ENCODE measurements at places on chromosomes 3 and 15.

- no peak for DNase-seq
These were observed 146.5 kb downstream of the LRRK1 start for GRCh38 chr15:101065570-101066221.

- no peak for DNase-seq
These were observed 134.3 kb downstream of the GADL1 start for GRCh38 chr3:30760040-30760695.

GRCh38 chr15:57500979-57501576, 90.6 kb upstream of the MYZAP start:
- DNase-seq: no peak

DNA sequence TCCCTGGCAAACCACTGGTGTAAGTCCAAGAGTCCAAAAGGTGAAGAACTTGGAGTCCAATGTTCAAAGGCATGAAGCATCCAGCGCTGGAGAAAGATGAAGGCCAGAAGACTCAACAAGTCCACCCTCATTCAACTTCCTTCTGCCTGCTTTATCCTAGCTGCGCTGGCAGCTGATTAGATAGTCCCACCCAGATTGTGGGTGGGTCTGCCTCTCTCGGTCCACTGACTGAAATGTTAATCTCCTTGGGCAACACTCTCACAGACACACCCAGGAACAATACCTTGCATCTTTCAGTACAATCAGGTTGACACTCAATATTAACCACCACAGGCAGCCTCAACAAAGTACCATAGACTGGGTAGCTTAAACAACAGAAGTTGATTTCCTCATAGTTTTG, 245.9 kb upstream of the IGF1R start:
- DNase-seq: no peak

DNA sequence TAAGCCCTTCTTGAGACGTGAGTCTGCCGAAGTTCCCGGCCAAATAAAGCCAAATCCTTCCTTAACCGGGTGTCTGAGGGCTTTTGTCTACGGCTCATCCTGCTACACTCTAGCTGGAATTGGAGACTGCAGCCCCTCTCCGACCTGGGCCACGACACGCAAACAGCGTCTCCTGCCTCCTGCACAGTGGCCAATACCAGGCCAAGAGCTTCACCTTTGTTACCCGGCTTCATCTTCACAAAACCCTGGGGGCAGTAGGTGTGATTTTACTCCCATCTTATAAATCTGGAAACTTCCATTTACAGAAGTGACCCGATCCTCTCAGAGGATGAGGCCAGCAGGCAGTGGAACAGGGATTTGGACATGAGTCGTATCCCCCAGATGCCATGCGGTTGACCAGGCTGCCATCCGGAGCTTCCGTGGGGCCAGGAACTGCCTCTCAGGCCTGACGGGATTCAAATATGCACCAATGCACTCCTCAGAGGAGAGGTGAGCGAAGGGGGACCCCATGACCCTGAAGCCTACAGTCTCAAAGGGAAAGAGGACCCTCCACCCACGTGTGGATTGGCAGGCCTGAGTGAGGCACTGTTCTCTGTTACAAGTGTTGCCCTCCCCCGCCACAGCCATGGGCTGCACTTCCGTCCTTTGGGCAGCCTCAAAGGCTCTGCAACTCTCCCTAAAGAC, 53.2 kb upstream of the KLF13 start:
- DNase-seq: no peak

DNA sequence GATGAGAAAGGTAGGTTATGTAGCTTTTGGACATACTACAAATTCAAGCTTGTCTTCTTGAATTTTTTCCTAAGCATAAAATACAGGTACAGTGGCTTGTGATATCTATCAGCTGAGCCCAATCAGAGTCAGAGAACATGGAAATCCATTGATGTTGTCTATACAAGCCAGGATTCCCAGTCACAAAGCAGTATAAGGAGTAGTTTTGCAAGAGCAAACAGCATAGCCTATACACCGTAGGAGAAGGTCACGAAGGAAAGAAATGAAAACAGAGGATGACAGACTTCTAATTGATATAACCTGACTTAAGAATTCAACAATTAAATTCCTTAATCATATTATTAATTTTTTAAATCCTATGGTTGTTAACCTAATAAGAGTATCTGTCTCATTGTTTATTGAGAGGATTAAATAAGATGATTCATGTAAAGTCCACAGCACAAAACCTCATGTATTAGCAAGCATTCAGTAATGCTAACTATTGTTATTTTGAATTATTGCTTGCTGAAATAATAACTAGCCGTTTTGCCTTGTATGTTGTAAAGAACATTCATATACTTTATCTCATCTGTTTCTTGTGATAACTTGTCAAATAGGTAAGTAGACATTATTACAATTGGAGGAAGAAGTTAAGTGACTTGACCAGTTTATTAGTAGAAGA, 276.6 kb upstream of the ZPLD1 start:
- DNase-seq: no peak

DNA sequence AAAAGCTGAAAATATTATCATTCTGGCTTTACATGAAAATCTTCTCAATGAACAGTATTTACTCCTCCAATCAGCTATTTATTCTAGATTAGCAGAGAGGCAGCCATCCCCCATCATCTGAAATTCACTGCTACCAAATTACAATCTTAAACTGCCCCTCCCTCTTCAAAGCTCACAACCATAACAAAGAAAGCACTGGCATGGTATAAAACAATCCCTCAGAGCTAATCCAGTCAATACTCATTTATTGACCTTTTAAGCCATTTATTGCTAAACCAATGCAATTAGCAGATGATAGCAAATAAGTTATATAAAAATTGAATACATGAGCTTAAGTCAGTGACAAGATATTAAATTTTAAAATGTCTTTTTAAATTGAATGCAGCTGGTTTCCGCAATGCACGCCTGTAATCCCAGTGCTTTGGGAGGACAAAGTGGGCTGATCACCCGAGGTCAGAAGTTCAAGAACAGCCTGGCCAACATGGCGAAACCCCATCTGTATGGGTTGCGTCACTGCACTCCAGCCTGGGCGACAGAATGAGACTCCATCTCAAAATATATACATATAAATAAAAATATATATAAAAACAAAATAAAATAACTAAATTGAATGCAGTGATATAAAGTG, 12.1 kb downstream of the SLC4A7 start:
- no peak for DNase-seq

DNA sequence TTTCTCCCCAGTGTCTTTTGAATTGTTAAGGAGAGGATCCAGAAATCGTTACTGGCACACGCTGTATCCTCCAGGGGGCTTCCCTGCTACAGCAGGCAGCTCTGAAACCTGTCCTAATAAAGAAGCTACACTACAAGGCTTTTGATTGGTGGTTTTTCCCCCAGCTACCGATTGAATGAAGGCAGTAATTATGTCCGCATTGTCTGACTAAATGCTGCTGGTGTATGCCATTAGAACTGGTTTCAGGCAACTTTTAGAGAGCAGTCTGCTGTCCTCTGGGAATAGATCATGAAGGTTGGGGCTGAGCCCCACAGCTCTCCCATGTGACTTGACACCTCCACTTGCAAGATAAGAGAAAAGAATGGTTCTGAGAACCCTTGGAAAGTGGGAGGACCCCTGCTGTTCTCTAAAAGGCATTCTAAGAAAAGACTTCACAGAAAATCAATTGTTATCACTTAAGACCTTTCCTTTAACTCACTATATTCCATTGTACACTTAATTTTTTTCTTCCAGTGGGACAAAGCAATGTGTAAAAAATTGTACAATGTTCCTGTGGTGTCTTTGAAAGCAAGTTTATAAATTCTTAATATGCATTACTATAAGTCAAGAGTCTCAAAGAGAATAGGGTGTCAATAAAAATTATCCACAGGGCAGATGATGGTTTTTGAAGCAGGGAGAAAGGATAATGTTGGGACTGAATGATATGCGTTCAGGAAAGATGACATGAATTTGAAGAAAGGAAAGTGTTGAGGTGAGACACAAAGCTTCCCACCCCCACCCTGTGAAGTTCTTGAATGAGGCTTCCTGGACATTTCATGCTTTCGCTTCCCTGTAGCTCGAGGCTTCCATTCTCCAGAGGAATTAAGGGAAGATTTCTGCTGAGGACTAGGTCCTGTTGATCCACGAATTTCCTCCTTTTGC, 53.0 kb upstream of the DAZL start:
- DNase-seq: no peak

GRCh38 chr15:91695799-91696198, 157.7 kb upstream of the SLCO3A1 start:
- no peak for DNase-seq

GRCh38 chr15:31389576-31389975, 62.9 kb downstream of the KLF13 start:
- DNase-seq: peak; percentile 26
